ENCODE measurements at places on chromosomes 2 and 18. TPM values are rescaled to one million over a fixed set of nuclear protein-coding genes. Genes with fewer than 3 reads are reported as not detected.

DNA sequence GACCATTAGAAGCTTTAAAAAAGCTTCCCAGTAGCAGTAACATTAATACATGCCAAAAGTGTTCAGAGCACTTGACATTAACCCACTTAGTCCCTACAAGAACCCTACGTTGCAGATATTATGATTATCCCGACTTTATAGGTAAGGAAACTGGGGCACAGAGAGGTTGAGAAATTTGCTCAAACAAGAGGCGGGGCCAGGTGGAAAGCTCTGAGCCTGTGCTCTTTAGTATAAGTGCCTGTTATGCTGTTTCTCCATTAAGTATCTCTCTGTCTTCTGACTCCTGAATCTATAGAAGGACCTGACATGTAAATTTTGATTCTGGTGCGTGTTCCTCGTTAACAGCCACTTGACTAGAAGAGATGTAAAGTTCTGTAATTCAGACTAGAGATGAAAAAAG lies 139.8 kb downstream of the RBMS1 start:
- DNase-seq: no peak

GRCh38 chr18:23227726-23228070 lies 92.4 kb downstream of the CABLES1 start:
- DNase-seq: no peak

GRCh38 chr2:64134813-64135212 lies 9.4 kb downstream of the PELI1 start:
- DNase-seq: no peak

- DNase-seq: no peak
These were observed 33.7 kb upstream of the MRPL33 start for GRCh38 chr2:27737676-27738348.

DNA sequence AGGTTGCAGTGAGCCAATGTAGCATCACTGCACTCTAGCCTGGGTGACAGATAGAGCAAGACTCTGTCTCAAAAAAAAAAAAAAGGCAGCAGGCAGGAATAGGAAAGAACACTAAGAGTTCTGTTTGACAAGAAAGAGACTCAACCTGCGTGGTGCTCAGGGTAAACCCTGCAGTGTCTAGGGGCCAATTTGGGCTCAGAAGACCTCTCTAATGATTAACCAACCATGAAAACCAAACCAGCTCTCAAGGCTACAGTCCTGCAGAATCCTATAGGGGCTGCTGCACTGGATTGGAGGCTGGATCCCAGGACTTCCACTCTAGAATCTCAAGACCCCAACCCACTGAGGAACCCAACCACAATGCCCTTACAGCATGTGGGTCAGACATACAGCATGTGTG lies 2.4 kb downstream of the TRABD2A start:
- no peak for DNase-seq

The PCBP1 gene
- total RNA-seq: 130 TPM

The VIL1 gene
- 1,274 TPM for total RNA-seq

The CENPA gene
- 1.6 TPM for total RNA-seq
